ENCODE measurements at places on chromosomes 1 and 21.

DNA sequence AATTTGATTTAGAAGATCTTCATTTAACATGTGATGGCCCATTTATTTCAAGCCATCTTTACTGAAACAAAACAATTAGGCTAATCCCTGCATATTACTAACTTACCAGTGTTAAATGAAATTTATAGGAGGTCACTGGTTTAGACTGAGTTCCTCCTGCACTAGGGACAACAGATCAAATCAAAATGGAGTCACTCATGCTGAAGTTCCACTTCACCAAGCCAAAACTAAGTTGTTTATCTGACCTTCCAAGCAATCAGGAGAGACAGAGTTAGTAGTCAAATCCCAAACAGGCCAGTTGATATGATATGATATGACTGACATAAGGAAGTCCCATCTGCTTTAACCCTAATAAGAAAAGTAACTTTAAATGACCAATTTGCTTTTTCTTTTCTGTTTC is 4.8 kb downstream of the LYST start:
- no peak for DNase-seq

DNA sequence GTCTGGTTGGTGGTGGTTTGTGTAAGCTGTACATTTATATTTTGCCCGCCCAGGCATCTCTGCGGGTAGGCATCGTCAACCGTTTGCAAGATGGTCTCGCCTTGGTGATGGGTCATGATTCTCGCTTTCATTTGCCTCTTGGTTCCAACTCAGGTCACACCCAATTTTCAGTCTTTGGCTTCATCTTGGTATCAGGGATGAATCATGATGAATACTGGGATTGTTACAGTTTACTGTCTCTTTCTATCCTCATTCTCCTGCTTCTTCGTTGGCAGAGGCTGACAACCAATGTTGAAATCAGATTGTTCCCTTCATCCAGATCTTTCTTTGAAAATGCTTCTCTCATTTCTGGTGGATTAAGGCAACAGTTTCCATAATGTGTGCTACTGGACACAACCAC is 129.7 kb upstream of the KAZN start:
- DNase-seq, result no peak

GRCh38 chr1:221148660-221149059 is 269.4 kb downstream of the HLX start:
- no peak for DNase-seq

DNA sequence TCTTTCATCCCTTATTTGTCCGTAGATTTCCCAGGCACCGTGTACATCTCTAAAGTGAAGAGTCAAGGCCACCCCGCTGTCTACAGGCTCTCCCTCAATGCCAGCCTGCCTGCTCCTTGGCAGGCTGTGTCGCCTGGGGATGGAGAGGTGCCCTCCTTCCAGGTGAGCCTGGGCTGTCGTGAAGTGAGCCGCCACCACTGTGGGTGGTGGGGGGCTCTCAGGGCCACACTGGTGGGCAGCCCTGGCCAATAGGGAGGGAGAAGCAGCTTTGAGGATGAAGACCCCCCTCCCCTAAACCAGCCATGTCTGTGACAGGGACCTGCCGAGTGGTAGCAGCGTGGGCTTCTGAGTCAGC is 46.2 kb downstream of the DISP3 start:
- DNase-seq, result no peak

GRCh38 chr1:75412616-75413015 is 198.3 kb downstream of the SLC44A5 start:
- no peak for DNase-seq

DNA sequence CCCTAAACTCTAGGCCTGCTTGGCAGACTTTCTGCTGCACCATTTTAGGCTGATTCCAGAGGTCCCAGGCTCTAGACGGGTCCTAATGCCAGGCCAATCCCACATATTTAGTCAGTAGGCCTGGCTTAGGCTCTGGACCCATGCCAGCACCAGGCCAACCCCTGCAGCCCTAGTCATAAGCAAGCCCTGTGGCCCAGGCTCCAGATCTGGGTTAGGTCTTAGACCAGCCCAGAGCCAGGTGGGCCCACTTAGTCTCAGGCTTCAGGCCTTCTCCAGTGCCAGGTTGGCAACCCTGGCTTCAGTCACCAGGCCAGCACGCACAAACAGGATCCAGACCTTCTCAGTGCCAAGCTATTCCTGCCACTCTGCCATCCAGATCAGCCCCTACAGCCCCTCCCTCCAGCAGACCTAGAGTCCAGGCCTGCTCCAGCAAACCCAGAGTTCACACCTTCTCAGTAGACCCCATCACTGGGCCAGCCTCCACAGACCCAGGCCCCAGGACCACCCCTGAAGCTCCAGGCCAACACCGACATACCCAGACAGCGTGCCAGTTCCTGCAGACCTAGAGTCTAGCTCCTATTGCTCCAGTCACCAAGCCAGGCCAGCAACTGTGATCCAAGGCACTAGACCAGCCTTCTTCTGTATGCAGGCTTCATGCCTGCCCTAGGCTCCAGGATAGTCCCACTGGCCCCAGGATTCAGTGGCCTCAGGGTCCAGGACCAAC is 467.6 kb downstream of the RWDD3 start:
- DNase-seq, result no peak

Data from stimulated activated CD8-positive, alpha-beta memory T cell treated with anti-CD3 and anti-CD28 coated beads, Interleukin-15, amount 100 ng/mL, for 48 hours (primary cell).